Sigmoid colon (tissue), 7 donors: ENCODE measurements at places on chromosomes 5 and 9. TPM values are rescaled to one million over a fixed set of nuclear protein-coding genes. Genes with fewer than 3 reads are reported as not detected.

Gene DEPDC1B
- not detected for total RNA-seq

Gene FCHSD1
- total RNA-seq = 31.3 TPM

Gene LRRC19
- total RNA-seq = not detected

Gene ARSI
- total RNA-seq = 3.0 TPM

Gene CCDC187
- not detected for total RNA-seq

Gene FOXD4
- total RNA-seq = 0.55 TPM

- peaks cover 15% of the 10 kb centered on the region for H3K27me3 ChIP-seq
- peak within 1 kb of the TSS; percentile 46 for H3K4me3 ChIP-seq
- DNase-seq = no peak
- H3K36me3 ChIP-seq = no peaks in the 10 kb centered on the region
- no peaks in the 10 kb centered on the region for H3K4me1 ChIP-seq
- H3K27ac ChIP-seq = peak within 1 kb of the TSS; percentile 65
Measured at GRCh38 chr9:133275105-133276000, at the start of gene ABO. Gene ABO, minus strand, starts transcription at chr9:133275201.

GRCh38 chr5:79191457-79191856 is 44.5 kb upstream of the JMY start:
- H3K36me3 ChIP-seq = no peaks in the 10 kb centered on the region
- no peak overlapping the region for H3K4me3 ChIP-seq
- DNase-seq = no peak
- no peak overlapping the region for H3K27ac ChIP-seq
- H3K4me1 ChIP-seq = peaks cover 9% of the 10 kb centered on the region
- H3K27me3 ChIP-seq = no peaks in the 10 kb centered on the region

DNA sequence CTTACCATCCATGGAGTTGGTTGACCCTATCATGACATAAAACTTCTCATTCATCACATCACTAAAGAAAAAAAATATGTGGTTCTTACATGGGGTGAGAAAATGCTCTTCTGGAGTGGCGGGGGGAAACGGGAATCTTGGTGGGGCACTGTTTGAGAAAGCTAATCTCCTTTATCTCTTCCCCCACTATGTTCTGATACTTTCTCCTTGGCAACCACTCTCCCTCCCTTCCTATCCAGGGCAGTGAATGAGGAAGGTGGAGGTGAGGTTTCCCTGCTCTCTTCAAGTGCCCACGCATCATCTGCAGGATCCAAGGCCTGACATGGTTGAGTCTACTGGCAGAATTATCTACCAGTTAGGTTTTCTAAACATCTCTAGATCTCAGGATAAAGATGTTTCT is 220.8 kb upstream of the TBCA start:
- no peaks in the 10 kb centered on the region for H3K4me1 ChIP-seq
- no peak overlapping the region for H3K27ac ChIP-seq
- no peak for DNase-seq
- H3K4me3 ChIP-seq = no peak overlapping the region
- H3K36me3 ChIP-seq = no peaks in the 10 kb centered on the region

GRCh38 chr5:72041654-72042053 is 65.6 kb upstream of the MAP1B start:
- no peak overlapping the region for H3K4me3 ChIP-seq
- no peaks in the 10 kb centered on the region for H3K4me1 ChIP-seq
- DNase-seq = no peak
- H3K27me3 ChIP-seq = no peaks in the 10 kb centered on the region
- H3K27ac ChIP-seq = no peak overlapping the region

- no peak for DNase-seq
- H3K27ac ChIP-seq = no peak overlapping the region
Measured at GRCh38 chr5:106966686-106967315, 703.9 kb downstream of the EFNA5 start.

GRCh38 chr5:139848508-139849100 is 53.0 kb downstream of the PSD2 start:
- H3K27ac ChIP-seq = peak overlapping the region; percentile 78
- H3K36me3 ChIP-seq = peaks cover 13% of the 10 kb centered on the region
- peaks cover 6% of the 10 kb centered on the region for H3K27me3 ChIP-seq

GRCh38 chr5:31918739-31919138 is 255.4 kb downstream of the GOLPH3 start:
- H3K4me3 ChIP-seq = no peak overlapping the region
- no peak for DNase-seq
- H3K27ac ChIP-seq = no peak overlapping the region
- no peaks in the 10 kb centered on the region for H3K36me3 ChIP-seq

DNA sequence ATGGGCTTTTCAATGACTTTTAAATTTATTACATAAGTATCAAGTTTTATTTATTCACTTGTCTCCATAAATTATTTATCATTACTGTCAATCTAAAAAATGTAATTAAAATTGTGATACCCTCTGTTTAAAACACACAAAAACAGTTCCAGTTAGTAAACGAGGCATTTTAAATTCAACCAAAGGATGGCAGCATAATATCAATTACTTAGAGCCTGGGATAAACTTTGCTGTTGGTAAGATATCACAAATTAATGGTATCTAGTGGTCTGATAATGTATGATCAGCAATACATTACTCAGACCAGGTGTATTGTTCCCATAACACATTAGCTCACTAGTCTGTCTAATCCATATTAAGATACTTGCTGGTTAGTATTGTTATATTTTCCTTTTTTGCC is 9.6 kb upstream of the IFNE start:
- no peaks in the 10 kb centered on the region for H3K4me1 ChIP-seq
- H3K27me3 ChIP-seq = no peaks in the 10 kb centered on the region
- no peaks in the 10 kb centered on the region for H3K36me3 ChIP-seq
- no peak overlapping the region for H3K27ac ChIP-seq

- H3K4me1 ChIP-seq = peaks cover 20% of the 10 kb centered on the region
- no peaks in the 10 kb centered on the region for H3K36me3 ChIP-seq
- H3K4me3 ChIP-seq = peak overlapping the region; percentile 81
- H3K27ac ChIP-seq = peak overlapping the region; percentile 98
- DNase-seq = no peak
Measured at GRCh38 chr5:91383956-91384300, 811 bp upstream of the ARRDC3 start.

DNA sequence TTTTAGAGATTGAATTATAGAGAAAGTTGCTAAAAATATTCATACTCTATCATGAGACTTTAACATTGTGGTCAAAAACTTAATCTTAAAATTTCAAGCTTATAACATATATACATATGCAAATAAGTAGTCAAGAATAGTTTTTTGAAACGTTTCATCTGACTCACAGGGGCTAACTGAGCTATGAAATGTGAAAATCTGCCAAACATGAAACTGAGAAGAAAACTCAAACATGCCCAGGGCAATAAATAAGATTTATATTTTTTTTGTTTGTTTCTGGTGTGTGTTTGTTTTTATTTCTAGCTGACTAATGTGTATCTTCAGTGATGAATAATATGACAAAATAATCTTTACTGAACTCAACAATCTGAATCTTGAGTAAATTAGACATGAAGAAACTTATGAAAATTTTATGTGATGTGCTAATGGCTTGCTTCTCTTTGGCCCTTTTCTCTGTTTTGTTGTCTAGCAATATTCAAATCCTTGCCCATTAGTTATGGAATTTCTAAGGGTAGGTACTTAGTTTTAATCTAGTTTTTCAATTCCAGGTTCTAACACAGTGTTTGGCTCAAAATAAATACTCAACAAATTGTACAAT is 99.9 kb downstream of the FAM174A start:
- DNase-seq = no peak
- H3K36me3 ChIP-seq = no peaks in the 10 kb centered on the region
- H3K4me3 ChIP-seq = no peak overlapping the region

DNA sequence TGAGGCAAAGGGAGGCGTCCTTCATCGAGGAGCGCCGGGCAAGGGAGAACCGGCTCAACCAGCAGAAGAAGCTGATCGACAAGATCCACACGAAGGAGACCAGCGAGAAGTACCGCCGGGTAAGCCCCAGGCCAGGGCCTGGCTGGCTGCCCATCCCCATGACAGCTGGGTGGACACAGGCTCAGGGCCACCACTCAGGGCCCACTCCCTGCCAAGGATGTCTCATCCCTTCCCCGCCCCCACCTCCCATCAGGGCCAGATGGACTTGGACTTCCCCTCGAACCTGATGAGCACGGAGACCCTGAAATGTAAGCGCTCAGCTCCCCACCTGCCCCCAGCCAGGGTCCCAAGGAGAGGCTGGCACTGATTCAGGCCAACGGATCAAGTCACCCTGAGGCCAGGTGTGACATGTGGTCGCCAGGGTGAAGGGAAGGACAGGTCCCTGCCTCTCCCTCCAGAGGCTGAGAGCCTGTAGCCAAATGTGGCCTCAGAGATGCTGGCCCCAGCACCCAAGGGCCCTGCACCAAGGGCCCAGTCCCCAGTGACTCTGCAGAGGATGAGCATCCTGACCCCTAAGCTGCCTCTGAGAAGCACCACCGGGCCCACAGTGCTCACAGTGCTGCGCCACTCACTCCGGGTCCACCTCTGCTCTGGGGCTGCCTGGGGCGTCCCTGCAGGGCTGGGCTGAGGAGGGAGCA is 3.1 kb upstream of the RABL6 start:
- peaks cover 36% of the 10 kb centered on the region for H3K4me1 ChIP-seq
- peaks cover 29% of the 10 kb centered on the region for H3K27me3 ChIP-seq
- H3K36me3 ChIP-seq = peaks cover 1% of the 10 kb centered on the region
- no peak for DNase-seq
- H3K4me3 ChIP-seq = no peak overlapping the region
- H3K27ac ChIP-seq = no peak overlapping the region

GRCh38 chr5:149277801-149278200 is 6.1 kb downstream of the AFAP1L1 start:
- no peaks in the 10 kb centered on the region for H3K36me3 ChIP-seq
- H3K27me3 ChIP-seq = no peaks in the 10 kb centered on the region
- no peak for DNase-seq
- no peak overlapping the region for H3K4me3 ChIP-seq

- DNase-seq = peak; percentile 56
- H3K4me1 ChIP-seq = peaks cover 53% of the 10 kb centered on the region
- peak overlapping the region; percentile 59 for H3K27ac ChIP-seq
- H3K36me3 ChIP-seq = no peaks in the 10 kb centered on the region
- no peak overlapping the region for H3K4me3 ChIP-seq
Measured at GRCh38 chr9:33140401-33141360, 26.5 kb downstream of the B4GALT1 start.

GRCh38 chr5:178455480-178455835 is 134.7 kb downstream of the COL23A1 start:
- no peak for DNase-seq
- H3K36me3 ChIP-seq = no peaks in the 10 kb centered on the region
- H3K4me3 ChIP-seq = no peak overlapping the region
- no peak overlapping the region for H3K27ac ChIP-seq

DNA sequence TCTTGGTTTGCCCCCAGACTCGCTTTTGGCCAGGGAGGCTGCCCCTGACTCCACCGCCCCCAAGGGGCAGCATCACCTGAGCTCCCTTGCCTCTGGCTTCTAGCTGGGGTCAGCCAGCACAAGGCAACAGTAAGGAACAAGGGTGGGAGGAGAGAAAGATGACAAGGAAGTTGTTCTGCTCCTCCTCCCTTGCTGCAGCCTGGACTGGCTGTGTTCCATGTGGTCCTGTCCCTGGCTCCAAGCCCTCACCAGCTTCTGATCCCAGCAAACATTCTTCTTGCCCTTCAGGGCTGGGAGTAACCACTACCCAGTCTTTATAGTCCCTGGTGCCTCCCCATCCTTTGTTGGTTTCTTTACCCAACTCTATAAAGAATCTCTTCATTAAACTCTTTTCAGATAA is 100.3 kb upstream of the SPIN1 start:
- no peak for DNase-seq
- H3K27me3 ChIP-seq = no peaks in the 10 kb centered on the region
- no peak overlapping the region for H3K4me3 ChIP-seq
- no peak overlapping the region for H3K27ac ChIP-seq
- H3K36me3 ChIP-seq = no peaks in the 10 kb centered on the region

- H3K36me3 ChIP-seq = no peaks in the 10 kb centered on the region
- no peak for DNase-seq
- no peaks in the 10 kb centered on the region for H3K4me1 ChIP-seq
- no peak overlapping the region for H3K4me3 ChIP-seq
Measured at GRCh38 chr5:62780888-62781287, 202.3 kb downstream of the LRRC70 start.

- H3K27me3 ChIP-seq = no peaks in the 10 kb centered on the region
- H3K36me3 ChIP-seq = no peaks in the 10 kb centered on the region
- H3K4me3 ChIP-seq = no peak overlapping the region
- no peak overlapping the region for H3K27ac ChIP-seq
- no peak for DNase-seq
- H3K4me1 ChIP-seq = no peaks in the 10 kb centered on the region
Measured at GRCh38 chr5:25448646-25449045, 803.9 kb upstream of the CDH10 start.

DNA sequence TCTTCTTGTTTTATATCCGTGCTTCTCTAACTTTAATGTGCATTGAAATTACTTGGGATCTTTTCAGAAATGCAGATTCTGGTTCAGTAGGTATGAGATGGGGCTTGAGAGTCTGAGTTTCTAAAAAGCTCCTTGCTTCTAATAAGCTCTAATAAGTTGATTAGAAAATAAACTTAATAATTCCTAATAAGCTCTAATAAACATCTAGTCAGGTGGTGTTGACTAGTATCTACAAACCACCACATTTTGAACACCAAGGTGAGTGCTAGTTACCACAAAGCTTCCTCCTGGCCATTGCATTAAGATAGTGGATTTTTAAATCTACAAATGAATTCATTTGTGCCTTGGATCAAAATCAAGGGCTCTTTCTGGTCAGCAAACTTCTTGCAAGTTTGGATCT is 5.3 kb downstream of the TMOD1 start:
- H3K4me1 ChIP-seq = peaks cover 65% of the 10 kb centered on the region
- no peaks in the 10 kb centered on the region for H3K27me3 ChIP-seq
- H3K4me3 ChIP-seq = no peak overlapping the region
- no peak for DNase-seq
- no peaks in the 10 kb centered on the region for H3K36me3 ChIP-seq

DNA sequence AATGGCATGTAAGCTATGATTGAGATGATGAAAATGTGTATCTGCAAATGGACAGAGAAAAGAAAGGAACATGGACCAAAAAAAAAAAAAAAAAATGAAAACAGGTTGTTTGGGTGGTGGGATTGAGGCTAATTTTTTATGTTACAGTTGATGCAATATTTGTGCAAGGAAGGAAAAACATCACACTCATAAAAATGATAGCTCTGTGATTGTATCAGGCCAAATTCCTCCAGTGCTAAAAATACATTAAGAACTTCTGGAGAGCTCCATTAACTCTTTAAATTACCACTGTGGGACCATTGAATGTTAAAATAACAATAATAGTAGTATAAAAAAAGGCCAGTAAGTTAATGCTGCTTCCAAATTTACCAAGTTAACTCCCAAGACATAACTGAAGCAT is 79.5 kb upstream of the MSX2 start:
- DNase-seq = no peak
- H3K4me3 ChIP-seq = no peak overlapping the region
- no peak overlapping the region for H3K27ac ChIP-seq
- H3K27me3 ChIP-seq = no peaks in the 10 kb centered on the region
- H3K4me1 ChIP-seq = no peaks in the 10 kb centered on the region

DNA sequence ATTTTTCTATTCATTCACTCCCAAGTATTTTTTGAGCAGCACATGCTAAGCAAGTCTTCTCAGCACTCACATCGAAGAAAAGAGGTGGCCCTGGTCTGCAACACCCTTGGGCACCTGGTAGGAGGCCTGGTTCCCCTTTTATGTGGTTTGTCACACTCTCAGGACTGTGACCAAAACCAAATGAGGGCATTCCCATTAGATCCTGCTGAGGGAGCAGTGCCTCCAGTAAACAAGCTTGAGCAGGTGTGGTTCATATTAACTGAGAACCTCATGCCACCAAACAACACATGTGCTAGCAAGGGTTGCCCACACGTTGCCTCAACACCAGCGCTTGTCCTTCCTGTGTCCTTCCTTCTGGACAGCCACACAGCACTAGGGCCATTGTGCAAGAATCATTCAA is 26.9 kb upstream of the SYK start:
- H3K4me1 ChIP-seq = no peaks in the 10 kb centered on the region
- H3K27ac ChIP-seq = no peak overlapping the region
- H3K4me3 ChIP-seq = no peak overlapping the region
- H3K27me3 ChIP-seq = no peaks in the 10 kb centered on the region
- no peaks in the 10 kb centered on the region for H3K36me3 ChIP-seq
